MCF 10A (cell line): ENCODE measurements at places on chromosomes 3 and 15. TPM values are rescaled to one million over a fixed set of nuclear protein-coding genes. Genes with fewer than 3 reads are reported as not detected.

Gene IGSF11
- total RNA-seq: not detected in 2 replicates

DNA sequence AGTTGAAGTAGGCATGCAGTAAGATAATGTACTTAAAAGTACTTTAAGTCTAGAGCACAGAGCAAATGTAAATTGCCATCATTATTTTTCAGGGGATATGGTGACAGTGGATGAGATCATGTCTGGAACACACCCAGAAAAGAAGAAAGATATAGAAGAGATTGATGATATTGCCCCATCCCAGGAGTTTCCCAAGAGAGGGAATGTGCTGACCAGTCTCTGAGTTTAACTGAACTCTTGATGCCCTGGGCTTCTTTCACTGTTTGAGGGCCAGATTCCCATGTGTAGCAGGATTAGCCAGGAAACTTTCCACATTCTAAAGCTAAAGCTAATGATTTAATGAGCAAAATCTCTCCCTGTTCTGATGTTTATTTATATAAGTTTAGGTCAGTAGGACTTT lies 366.8 kb upstream of the UMPS start:
- H3K4me1 ChIP-seq: no peaks in the 10 kb centered on the region
- DNase-seq: peak; percentile 27
- H3K4me3 ChIP-seq: no peak overlapping the region
- no peaks in the 10 kb centered on the region for H3K36me3 ChIP-seq
- no peak overlapping the region for H3K27ac ChIP-seq

DNA sequence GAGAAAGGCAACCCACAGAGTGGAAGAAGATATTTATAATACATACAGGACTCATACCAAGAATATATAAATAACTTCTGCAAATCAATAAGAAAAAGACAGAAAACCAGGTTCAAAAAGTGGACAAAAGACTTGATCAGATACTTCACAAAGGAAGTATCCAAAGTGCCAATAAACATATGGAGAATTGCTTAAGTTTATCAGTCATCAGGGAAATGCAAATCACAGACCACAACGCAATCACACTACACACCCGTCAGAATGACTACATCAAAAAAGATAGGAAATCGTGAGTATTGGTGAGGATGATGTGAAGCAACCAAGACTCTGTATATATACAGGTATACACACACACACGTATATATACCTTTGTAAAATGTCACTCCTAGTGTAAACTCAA lies 180.6 kb downstream of the FAM43A start:
- no peak for DNase-seq
- H3K4me1 ChIP-seq: peaks cover 15% of the 10 kb centered on the region
- H3K36me3 ChIP-seq: no peaks in the 10 kb centered on the region
- no peaks in the 10 kb centered on the region for H3K27me3 ChIP-seq

Gene TP63
- 26.5 and 41.9 TPM in 2 replicates for total RNA-seq

DNA sequence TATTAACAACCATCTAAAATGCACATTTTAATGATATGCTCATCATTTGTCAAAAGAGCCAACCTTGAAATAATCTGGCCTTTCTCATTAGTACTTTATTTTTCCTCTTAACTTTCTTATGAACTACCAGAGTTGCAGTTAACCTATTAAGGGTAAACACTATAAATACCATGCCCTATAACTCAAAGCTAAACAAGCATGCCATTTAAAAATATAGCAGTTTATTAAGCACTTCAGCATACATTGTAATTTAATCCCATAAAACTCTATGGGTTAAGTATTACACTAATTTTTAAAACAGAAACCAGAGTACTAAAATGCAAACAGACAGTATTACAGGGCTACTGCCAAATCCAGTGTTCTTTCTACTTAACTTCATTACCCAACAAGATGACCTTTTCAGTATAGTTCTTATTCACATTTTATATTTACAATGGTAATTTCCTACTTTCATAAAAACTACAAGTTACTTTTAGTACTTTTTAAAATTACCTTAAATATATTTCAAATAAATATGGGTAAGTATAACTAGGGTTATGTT lies 11.8 kb downstream of the NPTN start:
- H3K27ac ChIP-seq: no peak overlapping the region
- H3K4me3 ChIP-seq: no peak overlapping the region
- DNase-seq: no peak
- H3K27me3 ChIP-seq: no peaks in the 10 kb centered on the region
- H3K4me1 ChIP-seq: peaks cover 22% of the 10 kb centered on the region

GRCh38 chr15:72229076-72229946 lies 1.7 kb downstream of the PKM start:
- H3K4me1 ChIP-seq: peaks cover 32% of the 10 kb centered on the region
- H3K27ac ChIP-seq: peak overlapping the region; percentile 81
- no peaks in the 10 kb centered on the region for H3K27me3 ChIP-seq
- peak overlapping the region; percentile 89 for H3K4me3 ChIP-seq
- DNase-seq: peak; percentile 35

DNA sequence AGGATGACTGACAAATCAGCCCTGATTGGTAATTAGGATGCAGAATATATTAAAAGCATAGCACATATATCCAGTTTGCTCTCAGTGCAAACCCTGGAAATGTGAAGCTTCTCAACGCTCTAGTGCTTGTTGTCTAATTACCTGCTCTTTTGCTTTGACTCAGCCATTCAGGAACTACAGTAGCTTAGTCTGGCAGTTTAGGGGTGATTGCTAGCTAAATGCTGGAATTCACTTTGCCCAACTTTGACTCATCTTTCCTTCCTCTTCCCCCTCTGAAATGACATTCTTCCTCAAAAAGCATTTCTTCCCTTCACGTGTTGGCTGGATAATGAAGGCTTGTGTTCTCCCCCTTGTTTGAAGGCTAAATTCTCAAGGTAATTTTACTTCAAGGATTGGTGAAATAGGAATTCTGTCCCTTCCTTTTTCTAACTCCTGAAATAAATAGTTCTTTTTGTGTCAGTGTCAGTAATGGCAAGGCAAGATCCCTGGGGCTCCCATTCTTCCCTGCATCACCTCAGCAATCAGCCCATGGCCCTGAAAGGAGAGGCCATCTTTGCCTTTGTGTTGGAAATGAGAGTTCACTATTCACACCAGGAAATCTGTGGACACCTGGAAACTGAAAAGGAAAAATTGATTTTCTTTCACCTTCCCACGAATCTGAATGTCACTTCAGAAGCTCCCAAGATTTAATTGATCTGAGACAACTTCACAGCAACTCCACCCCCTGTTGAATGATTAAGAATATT lies 103.6 kb downstream of the ECT2 start:
- no peak overlapping the region for H3K4me3 ChIP-seq
- no peaks in the 10 kb centered on the region for H3K36me3 ChIP-seq
- H3K27ac ChIP-seq: no peak overlapping the region
- no peak for DNase-seq

Gene APOD
- 0.83 and 1.9 TPM in 2 replicates for total RNA-seq

DNA sequence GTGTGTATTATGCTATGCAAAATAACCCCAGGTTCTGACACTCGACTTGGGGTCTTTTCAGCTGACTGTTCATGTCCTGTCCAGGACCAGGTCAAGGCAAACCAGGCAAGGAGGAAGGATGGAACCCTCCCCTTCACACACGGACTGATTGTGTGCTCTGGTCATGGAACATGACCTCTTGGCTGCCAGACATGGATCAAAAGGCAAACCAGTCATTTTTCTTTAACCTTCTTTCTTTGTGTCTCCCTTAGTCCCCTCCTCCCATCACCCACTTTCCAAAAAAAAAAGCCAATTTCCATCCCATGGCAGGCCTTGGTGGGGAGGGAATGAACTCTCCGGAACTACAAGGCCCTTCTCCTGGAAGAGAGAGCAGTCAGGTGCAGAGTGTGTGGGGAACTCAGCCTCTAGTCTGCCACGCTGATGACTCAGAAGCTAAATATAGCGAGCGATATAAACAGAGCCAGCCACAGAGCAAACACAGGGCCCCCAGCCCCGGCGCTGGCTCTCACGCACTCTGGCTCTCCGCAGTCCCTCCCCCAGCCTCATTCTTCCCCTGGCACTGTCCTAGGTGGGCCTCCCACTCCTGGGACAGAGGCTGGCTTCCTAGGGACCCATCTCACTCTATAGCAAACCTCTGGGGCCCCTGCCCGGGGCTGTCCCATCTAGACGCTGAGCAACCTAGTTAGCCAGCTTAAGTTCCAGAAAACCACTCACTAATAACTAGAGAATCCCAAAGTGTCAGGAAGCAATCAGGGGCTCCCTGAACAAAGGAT lies 10.0 kb downstream of the BMF start:
- H3K27ac ChIP-seq: peak overlapping the region; percentile 73
- peaks cover 6% of the 10 kb centered on the region for H3K36me3 ChIP-seq
- H3K4me3 ChIP-seq: no peak overlapping the region
- DNase-seq: peak; percentile 86
- H3K4me1 ChIP-seq: peaks cover 24% of the 10 kb centered on the region

DNA sequence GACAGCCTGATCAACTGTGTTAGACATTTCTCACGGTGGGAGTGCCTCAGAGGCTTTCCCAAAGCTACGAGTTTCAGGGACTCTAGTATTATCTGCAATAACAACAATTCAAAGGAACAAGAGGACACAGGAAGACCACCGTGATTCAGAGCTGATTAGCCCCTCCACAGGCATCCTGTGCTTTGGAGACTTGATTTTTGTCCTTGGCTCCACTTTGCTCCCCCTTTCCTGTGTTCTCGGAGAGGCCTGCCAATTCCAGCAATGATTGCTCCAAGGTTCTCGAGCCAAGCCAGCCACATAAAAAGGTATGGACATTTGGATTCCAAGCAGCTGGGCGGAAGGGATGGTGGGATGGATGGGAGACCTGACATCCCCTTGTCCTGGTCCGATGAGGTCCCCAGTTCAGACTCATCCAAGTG lies 14.3 kb downstream of the EHD4 start:
- no peak overlapping the region for H3K27ac ChIP-seq
- H3K27me3 ChIP-seq: no peaks in the 10 kb centered on the region
- peaks cover 10% of the 10 kb centered on the region for H3K4me1 ChIP-seq

Gene CXCR6
- total RNA-seq: not detected in 2 replicates

GRCh38 chr15:63551400-63551799 lies 45.8 kb upstream of the FBXL22 start:
- no peaks in the 10 kb centered on the region for H3K27me3 ChIP-seq
- peaks cover 27% of the 10 kb centered on the region for H3K36me3 ChIP-seq
- H3K4me3 ChIP-seq: no peak overlapping the region
- DNase-seq: peak; percentile 48

- no peaks in the 10 kb centered on the region for H3K36me3 ChIP-seq
- H3K4me1 ChIP-seq: no peaks in the 10 kb centered on the region
Measured at GRCh38 chr15:86689006-86689405, 609.3 kb downstream of the AGBL1 start.

DNA sequence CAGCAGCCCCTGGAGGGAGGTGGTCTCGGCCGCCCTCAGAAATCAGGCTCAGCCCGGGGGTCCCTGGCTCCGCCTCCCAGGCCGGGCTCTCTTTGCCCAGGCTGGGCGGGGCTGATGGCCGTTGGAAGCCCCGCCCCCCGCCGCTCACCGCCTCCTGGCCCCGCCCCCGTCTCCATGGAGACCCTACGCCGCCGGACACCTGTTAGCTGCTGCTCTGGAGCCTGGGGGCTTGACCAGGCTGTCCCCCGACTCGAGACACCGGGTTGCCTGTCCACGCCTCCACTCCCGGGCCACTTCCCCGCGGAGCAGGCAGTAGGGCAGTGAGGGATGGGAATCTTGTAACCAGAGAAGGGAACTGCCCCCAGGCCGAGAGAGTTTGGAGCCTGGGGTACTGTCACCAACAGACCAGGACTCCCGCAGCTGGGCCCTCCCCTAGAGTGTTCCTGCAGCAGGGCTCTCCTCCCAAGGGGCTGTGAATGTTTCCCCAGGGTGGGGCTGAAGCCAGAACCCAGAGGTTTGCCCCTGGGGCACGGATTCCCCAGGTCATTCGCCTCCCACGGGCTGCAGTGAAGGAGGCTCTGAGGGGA lies 27.8 kb upstream of the RPL32 start:
- DNase-seq: no peak
- no peaks in the 10 kb centered on the region for H3K36me3 ChIP-seq
- H3K4me1 ChIP-seq: peaks cover 8% of the 10 kb centered on the region
- H3K27me3 ChIP-seq: peaks cover 32% of the 10 kb centered on the region
